ENCODE measurements at places on chromosomes 11 and 22.

- no peak for DNase-seq
Measured at GRCh38 chr22:44404341-44405020, 91.7 kb upstream of the SHISAL1 start.

DNA sequence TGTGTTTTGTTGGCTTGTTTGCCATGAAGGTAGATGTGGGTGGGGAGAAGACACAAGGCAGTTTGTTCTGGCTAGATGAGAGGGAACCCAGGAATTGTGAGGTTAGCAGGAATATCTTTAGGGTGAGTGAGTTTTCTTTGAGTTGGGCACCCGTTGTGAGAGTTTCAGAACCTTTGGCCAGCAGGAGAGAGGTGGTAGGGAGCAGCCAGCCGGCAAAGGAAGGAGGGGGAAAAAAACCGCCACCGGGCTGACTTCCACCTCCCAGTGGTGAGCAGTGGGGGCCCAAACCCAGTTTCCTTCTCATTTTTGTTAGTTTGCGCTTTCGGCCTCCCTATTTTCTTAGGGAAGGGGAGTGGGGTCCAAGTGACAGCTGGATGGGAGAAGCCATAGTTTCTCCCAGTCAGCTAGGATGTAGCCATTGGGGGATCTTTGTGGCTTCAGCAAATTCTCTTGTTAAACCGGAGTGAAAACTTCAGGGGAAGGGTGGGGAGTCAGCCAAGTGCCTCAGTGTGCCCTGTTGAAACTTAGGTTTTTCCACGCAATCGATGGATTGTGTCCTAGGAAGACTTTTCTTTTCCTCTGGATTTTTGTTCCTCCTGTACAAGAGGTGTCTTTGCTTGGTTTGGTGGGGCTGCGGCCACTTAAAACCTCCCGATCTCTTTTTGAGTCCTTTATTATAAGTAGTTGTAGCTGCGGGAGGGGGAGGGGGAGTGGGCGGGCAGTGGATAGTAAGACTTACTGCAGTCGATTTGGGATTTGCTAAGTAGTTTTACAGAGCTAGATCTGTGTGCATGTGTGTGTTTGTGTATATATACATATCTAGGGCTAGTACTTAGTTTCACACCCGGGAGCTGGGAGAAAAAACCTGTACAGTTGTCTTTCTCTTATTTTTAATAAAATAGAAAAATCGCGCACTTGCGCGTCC, 1.1 kb upstream of the GCAT start:
- DNase-seq: no peak

- DNase-seq: no peak
Measured at GRCh38 chr11:109300211-109300610, 121.8 kb upstream of the C11orf87 start.

DNA sequence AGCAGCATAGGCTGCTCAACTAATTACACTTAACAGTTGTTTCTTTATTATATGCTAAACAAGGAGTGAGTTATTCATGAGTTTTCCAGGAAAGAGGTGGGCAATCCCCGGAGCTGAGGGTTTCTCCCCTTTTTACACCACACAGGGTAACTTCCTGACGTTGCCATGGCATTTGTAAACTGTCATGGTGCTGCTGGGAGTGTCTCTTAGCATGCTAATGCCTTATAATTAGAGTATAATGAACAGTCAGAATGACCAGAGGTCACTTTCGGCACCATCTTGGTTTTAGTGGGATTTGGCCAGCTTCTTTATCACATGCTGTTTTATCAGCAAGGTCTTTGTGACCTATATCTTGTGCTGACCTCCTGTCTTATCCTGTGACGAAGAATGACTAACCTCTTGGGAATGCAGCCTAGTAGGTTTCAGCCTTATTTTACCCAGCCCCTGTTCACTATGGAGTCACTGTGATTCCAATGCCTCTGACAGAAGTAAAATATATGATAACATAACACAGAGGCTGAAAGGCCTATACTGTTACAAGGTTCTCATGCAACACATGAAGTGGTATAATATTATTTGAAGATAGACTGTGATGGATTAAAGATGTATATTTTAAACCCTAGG, 41.3 kb upstream of the RDX start:
- no peak for DNase-seq

DNA sequence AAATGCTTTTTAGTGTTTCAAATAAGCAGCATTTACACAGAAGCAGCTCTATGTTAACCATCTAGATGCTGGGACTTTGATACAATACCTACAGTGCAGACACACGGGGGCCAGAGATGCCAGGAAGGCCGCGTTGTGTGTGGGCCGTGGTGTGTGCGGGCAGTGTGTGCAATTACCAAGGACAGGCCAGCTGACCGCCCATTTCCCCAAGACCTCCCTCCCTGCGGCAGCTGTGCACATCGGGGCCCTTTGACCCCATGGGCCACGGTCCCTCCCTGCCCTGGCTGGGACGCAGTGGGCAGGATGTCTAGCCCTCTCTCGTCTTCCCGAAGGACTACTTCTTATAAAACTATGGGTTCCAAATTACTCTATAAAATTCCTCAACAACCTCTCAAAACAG, 38.4 kb downstream of the CLTCL1 start:
- no peak for DNase-seq

DNA sequence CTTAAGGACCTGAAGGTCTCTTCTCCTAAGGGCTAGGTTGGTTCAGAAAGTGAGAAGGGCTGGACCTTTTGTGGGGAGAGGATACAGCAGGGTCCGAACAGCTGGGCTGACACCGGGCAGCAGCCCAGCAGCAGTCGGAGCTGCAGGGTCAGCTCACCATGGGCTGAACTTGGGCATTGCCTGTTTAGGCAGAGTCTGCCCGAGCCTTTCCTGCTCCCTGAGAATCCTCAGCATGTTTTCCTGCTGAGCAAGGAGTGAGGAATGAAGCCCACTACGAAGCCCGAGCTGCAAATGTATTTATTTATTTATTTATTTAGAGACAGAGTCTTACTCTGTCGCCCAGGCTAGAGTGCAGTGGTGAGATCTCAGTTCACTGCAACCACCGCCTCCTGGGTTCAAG, 83.9 kb downstream of the PTPRJ start:
- DNase-seq: no peak

DNA sequence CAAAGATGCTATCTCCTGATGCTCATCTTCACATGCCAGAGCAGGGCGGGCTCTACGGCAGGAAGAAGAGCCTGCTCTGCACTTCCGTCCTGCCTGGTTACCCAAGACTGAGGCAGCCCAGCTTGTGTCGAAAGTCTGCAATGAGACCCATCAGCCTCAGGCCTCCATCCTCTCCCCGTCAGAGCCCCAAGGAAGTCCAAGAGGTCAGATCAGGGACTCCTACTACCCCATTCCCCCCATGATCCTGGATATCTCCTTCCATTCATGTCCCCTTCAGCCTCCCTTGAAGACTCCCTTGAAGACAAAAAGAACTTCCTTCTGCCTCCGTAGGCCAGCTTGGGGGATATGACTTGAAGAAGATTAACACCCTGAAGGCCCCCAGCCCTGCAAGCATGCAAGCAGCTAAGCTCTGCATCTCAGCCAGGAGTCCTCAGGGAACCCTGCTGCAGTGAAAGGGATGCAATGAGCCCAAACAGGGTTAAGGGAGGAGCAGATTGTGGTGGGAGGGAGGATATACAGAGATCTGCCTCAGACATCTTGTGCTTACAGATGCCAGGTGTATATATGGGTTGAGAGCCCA, 85.6 kb downstream of the TRIM29 start:
- DNase-seq: no peak

- no peak for DNase-seq
Measured at GRCh38 chr11:123093739-123094138, 31.8 kb upstream of the HSPA8 start.

GRCh38 chr11:6719576-6719975, 36.4 kb upstream of the MRPL17 start:
- DNase-seq: no peak

GRCh38 chr11:120134106-120134930, 3.6 kb downstream of the TRIM29 start:
- no peak for DNase-seq

DNA sequence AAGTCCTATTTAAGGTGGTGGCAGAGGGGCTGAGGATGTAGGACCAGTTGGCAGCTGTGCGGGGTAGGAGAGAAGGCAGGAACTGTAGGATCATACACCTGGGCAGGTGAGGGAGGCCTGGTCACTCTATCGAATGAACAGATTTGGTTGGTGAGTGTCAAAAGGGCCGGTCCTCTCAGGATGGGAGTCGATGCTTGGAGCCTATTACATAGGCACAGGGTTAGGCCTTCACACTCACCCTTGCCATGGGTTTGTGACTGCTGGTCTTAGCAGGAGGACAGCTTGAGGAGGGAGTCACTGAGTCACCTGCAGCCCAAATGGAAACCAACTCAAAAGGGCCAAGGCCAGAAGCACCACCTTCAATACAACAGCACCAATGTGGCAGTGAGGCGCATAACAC, 80.2 kb upstream of the NARS2 start:
- DNase-seq: no peak

DNA sequence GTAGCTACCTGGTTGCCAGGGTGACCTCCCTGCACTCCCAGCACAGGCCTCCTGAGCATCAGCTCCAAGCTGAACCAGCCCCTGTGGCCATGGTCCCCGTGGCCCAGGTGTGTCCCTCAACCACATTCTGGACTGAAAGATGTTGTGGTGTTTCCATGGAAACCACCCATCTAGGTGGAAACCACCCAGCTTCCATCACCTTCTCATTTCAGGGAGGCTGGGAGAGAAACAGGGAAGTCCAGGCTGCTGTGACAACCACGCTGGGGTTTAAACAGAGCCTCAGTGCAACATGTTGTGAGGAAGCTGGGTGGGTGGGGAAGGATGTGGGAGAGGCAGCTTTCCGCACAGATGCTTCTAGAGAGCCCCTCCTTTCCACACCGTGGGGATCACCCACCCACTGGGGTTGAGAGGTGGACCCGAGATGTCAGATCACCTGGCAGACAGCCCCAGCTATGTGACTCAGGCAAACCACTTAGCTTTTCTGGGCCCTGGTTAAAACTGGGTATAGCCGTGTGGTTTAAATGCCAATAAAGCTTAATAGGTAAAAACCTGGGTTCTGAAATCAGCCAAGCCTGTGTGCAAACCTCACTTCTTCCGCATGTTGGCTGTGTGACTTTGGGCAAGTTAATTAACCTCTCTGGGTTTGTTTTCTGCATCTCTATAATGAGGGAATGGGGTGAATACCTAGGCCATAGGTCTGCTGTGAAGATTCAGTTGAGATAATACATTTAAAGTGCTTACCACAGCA, 46.4 kb downstream of the CD82 start:
- no peak for DNase-seq

- DNase-seq: peak; percentile 51
Measured at GRCh38 chr22:22463855-22464540, 44.5 kb downstream of the ZNF280B start.

- DNase-seq: no peak
Measured at GRCh38 chr11:19869466-19869865, 156.8 kb downstream of the NAV2 start.

- no peak for DNase-seq
Measured at GRCh38 chr11:123694551-123694950, 40.1 kb upstream of the SCN3B start.

GRCh38 chr22:50665738-50666137, 6.9 kb upstream of the SHANK3 start:
- no peak for DNase-seq

Measured in hippocampal formation (tissue), 2 donors.